Brain (organoid and tissue), 16 donors: ENCODE measurements at places on chromosomes 4 and X.

DNA sequence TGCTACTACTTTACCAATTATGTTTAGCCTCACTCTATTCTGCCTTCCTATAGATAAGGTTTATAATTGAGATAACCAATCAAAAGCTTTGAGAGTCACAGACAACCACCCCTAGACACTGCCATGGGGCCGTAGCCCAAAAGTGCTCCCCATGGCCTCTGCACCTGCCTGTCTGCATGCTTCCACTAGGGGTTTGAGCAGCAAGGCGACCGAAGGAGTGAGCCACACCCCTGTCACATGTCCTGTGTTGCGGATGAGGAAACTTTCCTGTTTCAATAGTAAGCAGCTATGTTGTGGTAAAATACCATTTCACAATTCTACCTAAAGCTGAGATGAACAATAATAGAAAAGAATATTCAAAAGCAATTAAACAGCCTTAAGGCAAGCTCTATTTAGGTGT is 856.0 kb upstream of the FRG1 start:
- no peak for DNase-seq

DNA sequence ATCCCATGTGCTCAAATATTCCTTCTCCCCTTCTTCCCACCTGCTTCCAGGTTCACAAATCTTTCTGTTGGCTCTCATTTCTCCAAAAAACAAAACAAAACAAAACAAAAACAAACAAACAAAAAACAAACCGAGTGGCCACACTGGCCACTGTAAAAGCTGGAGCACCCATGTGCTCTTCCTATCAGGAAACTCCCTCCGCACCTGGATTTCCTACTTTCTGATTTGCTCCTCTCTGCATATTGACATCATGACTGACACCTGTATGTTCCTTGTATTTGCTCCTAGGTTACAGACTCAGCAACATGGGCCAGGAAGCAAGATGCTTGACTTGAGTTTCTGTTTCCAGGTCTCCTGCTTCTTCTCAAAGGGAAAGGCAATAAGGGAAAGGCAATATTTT is 258.8 kb downstream of the GPC3 start:
- DNase-seq, result no peak

- peak; percentile 32 for DNase-seq
Measured at GRCh38 chr4:180947425-180947824, 1295.8 kb upstream of the TENM3 start.

DNA sequence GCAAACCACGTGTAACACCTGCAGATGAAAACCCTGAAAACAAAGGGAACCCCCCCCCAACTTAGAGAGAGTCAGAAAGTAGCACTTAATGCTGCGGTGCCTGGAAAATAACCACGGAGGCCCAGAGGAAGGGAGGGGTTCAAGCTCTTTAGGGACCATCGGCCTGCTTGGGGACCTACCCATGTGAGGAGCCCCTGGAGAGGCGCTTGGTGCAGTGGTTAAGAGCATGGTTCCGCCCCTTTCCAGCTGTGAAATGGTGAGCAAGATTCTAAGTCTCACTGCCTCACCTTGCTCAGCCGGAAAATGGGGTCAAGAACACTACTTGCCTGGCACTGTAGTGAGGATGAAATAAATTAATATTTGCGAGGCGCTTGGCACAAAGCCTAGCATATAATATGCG is 13.8 kb downstream of the SLC25A5 start:
- DNase-seq, result no peak
